ENCODE measurements at places on chromosomes 4 and X.
A peak's percentile ranks its signal among the peaks of the same experiment; 100 is the strongest.

DNA sequence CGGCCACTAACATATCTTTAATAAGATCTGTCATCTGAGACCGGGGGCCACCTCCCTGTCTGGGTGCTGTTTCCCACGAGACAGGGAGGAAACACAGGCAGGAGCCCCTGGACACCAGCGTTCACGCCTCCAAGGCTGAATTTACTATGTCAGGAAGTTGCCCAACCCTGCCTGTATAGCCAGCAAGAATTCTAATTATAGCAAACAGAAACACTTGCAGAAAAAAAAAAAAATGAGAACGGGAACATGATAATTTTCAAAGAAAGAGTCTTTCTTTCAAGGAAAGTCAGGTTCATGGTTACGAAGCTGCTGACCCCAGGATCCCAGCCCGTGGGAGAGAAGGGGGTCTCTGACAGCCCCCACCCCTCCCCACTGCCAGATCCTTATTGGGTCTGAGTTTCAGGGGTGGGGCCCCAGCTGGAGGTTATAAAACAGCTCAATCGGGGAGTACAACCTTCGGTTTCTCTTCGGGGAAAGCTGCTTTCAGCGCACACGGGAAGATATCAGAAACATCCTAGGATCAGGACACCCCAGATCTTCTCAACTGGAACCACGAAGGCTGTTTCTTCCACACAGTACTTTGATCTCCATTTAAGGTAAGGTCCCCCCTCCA is at the start of gene IL3RA:
IL3RA (plus strand) TSS at position 455 of the 613 bp plus-strand sequence. CDS start 4,981 bp downstream, outside the sequence.
- DNase-seq: no peak

DNA sequence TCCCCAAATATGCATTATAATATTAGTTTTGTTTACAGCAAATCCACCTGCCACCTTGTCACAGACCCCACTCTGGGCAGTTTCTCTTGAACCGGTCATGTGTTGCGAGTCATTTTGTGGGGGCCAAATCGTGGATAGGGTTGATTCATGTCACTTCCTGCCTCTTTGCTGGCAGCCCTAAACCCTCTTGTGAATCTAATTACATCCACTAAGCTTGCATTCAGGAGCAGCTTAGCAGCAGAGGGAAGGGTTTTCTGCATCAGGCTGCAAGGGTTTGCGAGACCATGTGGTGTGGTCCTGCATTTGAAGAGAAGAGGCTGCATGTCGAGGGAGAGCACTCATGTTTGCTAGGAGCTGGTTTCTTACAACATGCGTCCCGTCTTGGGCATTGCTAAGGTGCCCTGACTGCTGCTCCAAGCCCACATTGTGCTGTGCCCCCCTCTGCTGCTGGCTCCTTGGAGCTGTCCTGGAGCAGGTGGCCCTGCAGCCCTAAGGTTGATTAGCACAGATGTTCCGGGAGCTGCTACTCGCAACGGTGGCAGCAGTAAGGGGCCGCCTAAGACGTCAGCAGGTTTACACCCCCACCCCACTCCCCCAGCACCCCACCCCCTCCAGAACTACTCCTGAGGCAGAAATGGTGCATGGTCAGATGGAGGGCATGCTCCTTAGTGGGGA is 88.9 kb upstream of the CLDN34 start:
- DNase-seq: no peak

- DNase-seq: no peak
Observed at GRCh38 chr4:174672276-174672675, 150.0 kb upstream of the HPGD start.

GRCh38 chrX:661154-661553 is 30.6 kb downstream of the SHOX start:
- no peak for DNase-seq

GRCh38 chrX:76987381-76987780 is 459.8 kb upstream of the FGF16 start:
- DNase-seq: no peak

GRCh38 chrX:70253377-70254062 is 6.5 kb downstream of the P2RY4 start:
- no peak for DNase-seq

GRCh38 chr4:133960975-133961374 is 240.6 kb downstream of the PABPC4L start:
- no peak for DNase-seq

GRCh38 chr4:80989921-80990544 is 40.5 kb upstream of the BMP3 start:
- DNase-seq: peak; percentile 71

DNA sequence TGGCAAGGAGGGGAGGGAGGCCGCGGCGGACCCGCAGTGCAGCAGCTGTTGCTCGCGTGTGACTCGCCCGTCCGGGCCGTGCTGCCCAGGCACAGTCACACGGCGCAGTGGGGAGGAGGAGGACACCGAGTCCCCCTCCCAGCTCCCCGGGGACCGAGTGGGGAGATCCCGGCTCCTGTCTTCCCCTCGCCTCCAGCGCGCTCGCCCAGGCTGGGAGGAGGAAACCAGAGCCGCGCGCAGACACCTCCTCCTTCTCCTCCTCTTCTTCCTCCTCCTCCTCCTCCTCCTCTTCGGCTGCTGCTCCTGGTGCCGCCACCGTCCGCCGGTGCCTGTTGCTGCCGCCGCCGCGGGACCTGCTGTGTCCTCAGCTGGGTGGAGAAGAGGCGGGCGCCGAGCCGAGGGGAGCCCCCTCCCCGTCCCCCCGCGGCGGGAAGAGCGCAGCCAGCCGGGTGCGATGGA is at the start of gene TBC1D1:
TBC1D1 (plus strand) TSS at position 284 of the 459 bp plus-strand sequence. CDS start 11,012 bp downstream, outside the sequence.
- peak; percentile 44 for DNase-seq

- no peak for DNase-seq
Observed at GRCh38 chr4:85932500-85933290, 427.2 kb downstream of the MAPK10 start.

DNA sequence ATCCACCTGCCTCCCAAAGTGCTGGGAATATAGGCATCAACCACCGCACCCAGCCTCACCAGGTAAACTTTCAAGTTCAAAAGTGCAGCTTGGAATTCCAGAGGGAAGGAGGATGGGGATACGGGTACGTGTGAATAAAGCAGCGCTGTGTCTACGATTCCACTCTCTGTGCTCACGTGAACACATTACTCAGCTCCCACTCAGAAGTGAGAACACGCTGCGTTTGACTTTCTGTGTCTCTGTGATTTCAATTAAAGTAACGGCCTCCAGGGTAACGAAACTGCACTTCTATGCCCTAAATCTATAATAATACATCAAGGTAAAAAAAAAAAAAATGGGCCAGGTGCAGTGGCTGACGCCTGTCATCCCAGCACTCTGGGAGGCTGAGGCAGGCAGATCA is 8.4 kb upstream of the ASMT start:
- no peak for DNase-seq

DNA sequence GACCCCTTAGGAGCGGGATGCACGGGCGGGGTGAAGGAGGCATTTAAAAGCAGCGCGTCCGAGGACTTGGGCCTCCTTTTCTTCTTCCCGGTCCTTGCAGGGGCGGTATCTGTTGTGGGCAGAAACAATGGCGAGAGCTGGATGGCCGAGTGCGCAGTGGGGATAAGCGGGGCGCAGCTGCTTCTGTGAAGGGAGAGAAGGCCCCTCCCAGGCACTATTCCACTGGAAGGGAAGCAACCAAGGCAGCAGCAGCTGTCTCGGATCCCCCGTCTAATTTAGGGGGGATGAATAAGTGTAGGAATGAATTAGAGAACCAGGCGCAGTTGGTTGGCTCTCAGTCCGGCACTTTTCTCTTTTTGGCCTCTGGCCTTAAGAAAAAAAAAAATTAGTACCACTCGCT is 995 bp downstream of the SMARCA5 start:
- DNase-seq: peak; percentile 42

- no peak for DNase-seq
Observed at GRCh38 chrX:136588036-136588435, 56.0 kb downstream of the VGLL1 start.

- no peak for DNase-seq
Observed at GRCh38 chrX:27132862-27133261, 330.3 kb downstream of the PPP4R3C start.

DNA sequence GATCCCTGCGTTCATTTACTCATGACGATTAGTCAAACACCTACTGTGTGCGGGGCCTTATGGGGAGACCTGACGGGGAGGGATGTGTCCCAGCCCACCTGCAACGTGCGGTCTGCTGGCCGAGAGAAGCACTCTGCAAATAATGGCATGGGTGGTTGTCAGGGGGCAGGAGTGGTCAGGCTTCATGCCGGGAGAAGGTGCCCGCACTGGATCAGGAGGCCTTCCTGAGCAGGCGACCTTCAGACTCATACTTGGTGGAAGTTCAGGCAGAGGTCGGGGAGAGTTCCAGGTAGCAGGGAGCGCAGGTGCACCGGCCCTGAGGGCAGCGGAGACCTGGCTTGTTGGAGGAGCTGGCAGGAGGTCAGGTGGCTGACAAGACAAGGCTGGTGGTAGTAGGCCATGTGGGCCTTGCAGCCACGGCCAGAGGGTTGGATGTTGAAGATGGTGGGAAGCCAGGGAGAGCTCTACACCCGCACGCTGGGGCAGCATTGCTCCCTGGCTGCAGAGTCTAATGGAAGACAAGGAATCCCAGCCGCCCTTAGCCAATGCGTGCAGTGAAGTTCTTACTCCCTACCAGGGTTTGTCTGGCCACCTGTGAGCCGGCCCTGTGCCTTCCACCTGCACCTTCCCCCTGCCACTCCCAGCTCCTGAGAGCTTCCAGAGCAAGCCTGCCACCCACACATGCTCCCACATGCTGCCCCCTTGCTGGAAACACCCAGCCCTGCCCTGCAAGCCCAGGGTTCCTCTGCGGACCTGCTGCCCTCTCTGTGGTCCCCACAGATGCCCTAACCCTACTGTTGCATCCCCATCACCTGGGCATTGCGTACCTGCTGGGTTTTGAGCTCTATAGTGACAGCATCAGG is 97.3 kb downstream of the PSAPL1 start:
- no peak for DNase-seq

DNA sequence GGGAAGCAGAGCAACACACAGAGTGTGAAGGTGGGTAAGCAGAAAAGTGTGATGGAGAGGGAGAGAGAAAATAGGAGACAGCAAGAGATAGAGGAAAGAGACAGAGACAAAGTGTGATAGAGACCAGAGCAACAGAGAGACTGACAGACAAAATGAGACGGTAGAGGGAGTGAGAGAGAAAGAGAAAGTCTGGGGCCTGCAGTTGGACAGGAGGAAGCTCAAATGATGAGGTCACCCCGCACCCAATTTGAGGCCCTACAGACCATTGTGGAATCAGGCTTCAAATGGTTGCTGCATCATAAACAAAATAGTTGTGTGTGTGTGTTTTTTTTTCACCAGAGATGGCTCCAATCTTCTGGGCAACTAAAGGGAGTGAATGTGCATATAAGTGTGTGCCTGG is 48.0 kb upstream of the ARHGAP36 start:
- DNase-seq: no peak

DNA sequence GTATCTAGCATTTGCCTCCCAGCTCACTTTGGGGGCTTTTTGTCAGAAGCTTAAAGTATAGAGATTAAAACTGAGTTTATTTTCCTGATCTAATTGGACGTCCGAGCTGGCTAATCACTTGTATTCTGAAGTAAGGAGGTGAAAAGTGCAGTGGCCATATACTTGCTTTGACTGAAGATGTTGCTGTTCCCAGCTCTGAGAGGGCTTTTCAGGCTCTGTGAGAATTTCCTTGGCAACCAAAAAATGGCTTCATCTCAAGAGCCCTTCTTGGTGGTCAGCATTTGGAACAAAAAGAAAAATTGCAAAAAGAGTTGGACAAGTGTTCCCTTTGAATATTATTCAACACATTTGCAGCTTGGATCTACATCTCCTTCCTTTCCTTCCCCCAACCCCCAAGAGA is 67.0 kb downstream of the SLC4A4 start:
- DNase-seq: no peak

- DNase-seq: no peak
Observed at GRCh38 chr4:42237451-42237850, 85.0 kb upstream of the BEND4 start.

GRCh38 chrX:53584891-53585290 is 101.6 kb downstream of the HUWE1 start:
- no peak for DNase-seq

DNA sequence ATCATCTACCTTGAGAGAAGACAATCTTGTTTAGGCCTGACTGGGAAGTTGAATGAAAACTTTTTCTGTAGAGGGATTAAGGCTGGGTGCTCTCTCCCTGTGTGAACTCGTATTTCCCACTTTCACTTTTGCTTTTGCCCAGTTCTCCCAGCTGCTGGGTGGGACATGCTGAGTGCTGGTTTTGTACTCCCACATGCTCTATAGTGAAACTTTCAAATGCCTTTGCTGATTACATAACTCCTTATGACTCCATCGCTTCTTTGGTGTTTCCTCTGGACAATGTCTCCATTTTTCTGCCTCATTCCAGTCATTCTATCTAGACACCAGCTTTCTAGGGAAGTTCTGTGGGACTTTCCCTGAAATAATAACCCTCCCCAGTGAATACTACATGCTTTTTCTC is 100.5 kb downstream of the CLNK start:
- no peak for DNase-seq

- no peak for DNase-seq
Observed at GRCh38 chrX:103517246-103517645, 2.0 kb downstream of the RAB40A start.

- no peak for DNase-seq
Observed at GRCh38 chr4:109319156-109319555, 16.7 kb upstream of the COL25A1 start.

DNA sequence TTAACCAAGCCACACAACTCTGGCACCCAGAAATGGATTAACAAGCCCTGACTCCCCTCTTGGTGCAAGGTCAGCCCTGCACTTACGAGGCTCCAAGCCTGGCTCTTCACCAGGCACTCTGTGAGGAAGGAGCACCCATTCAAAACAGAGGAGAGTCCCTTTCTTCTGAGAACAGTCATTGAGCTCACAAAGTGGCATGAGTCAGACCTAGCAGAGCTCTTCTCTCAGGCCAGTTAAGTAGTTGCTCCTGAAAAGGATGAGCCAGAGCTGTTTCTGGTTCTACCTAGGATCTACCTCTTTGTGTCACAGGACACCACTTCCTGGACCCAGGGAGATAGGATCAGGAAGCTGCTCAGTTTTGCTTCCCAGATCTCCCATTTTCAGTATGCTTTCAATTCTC is 48.2 kb downstream of the EVC2 start:
- no peak for DNase-seq

DNA sequence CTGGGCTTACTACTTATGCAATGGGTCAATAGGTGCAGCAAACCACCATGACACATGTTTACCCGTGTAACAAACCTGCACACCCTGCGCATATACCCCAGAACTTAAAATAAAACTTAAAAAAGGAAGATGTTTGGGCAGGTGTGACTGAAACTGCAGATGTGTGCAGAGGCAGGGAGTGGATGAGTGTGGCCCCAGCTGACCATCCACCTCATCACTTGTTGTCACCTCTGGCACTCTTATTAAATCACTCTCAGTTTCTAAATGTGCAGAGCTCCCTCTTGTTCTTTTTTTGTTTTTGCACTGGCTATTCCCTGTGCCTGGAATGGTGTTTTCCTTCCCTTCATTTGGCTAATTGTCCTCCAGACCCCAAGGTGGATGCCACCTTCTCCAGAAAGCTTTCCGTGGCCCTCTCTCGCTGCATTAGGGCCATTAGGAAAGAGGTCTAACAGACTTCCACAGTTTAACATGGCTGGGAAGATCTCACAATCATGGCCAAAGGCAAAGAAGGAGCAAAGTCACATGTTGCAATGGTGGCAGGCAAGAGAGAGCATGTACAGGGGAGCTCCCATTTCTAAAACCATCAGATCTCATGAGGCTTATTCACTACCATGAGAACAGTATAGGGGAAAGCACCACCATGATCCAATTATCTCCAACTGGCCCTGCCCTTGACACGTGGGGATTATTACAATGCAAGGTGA is 58.5 kb downstream of the SLC2A9 start:
- DNase-seq: no peak

All from cerebellar cortex (tissue), 1 donor.